ENCODE measurements at places on chromosomes 7 and 10. TPM values are rescaled to one million over a fixed set of nuclear protein-coding genes. Genes with fewer than 3 reads are reported as not detected.

GRCh38 chr10:83023662-83024061, 1115.6 kb upstream of the GHITM start:
- DNase-seq = no peak

- DNase-seq = no peak
Observed at GRCh38 chr10:42974693-42975002, 102.2 kb upstream of the RET start.

DNA sequence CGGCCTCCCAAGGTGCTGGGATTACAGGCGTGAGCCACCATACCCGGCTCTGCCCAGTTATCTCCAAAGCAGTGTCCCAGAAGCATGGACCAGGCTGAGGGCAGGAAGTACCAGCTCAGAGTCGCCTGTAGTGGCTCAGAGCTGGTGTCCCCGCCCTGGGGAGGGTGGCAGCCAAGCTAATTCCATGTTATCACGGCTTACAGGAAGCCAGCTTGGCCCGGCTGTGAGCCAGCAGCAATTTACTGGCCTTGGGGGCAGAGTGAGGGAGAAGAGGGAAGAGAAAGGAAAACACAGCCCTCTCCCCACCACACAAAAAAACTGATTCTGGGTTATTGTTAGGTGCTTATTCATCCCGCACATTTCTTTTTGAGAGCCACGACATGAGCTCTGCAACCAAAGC, 88.1 kb downstream of the HIP1 start:
- DNase-seq = no peak

- DNase-seq = no peak
Observed at GRCh38 chr7:104209063-104209462, 1.2 kb upstream of the ORC5 start.

DNA sequence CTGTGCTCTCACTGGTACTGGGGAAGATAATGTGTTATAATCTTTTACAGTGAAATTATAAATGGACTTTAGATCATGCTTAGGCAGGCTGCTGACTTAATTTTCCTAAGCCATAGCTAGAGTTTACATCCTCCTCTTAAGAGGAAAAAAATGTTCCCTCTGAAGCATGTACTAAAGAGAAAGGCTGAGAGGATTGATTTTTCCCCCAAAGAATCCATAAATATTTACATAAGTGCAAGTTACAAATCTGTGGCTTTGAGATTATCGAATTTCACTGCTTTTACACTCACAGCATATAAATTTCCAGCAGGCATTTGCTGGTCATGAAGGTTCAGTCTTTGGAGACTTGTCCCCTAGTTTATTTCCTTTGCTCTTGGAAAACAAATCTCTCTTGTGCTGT, 43.7 kb downstream of the CREB5 start:
- DNase-seq = no peak

DNA sequence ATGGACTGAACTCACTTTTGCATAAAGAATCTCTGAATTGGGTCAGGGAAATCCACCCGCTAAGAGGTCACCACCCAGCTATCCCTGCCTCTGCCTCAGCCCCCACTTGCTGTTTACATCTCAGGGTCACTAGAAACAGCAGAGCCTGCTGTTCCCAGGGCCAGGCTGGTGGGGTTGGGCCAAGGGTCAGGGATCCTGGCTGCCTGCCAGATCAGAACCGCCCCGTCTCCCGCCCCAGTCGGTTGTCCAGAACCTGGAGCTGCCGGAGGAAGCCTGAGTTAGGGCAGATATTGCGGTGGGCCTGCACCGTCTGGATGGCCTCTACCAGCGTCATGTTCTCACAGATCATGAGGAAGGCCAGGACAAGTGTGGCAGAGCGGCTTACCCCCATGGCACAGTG, 17.0 kb upstream of the SAMD8 start:
- no peak for DNase-seq

DNA sequence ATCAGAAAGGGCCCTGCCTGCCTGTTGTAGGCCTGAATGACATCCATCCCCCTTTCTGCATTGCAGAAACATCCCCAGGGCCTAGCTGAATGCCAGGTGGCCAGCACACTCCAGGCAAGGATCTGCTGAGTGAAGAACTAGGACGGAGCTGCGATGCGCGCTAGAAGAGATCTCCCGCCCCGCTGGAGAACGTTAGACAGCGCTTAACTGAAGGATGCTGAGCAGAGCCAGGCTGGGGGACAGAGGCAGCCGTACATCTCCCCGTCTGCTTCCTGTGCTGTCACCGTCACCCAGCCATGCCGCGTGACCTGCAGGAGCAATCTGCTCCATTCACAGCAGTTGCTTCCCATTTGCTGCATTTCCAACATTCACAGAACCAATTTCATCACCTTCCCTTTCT, 73.3 kb downstream of the FAM53B start:
- DNase-seq = peak; percentile 88

GRCh38 chr10:133258818-133259601, 17.7 kb downstream of the ADAM8 start:
- no peak for DNase-seq

- no peak for DNase-seq
Observed at GRCh38 chr10:1591045-1591444, 146.3 kb downstream of the ADARB2 start.

DNA sequence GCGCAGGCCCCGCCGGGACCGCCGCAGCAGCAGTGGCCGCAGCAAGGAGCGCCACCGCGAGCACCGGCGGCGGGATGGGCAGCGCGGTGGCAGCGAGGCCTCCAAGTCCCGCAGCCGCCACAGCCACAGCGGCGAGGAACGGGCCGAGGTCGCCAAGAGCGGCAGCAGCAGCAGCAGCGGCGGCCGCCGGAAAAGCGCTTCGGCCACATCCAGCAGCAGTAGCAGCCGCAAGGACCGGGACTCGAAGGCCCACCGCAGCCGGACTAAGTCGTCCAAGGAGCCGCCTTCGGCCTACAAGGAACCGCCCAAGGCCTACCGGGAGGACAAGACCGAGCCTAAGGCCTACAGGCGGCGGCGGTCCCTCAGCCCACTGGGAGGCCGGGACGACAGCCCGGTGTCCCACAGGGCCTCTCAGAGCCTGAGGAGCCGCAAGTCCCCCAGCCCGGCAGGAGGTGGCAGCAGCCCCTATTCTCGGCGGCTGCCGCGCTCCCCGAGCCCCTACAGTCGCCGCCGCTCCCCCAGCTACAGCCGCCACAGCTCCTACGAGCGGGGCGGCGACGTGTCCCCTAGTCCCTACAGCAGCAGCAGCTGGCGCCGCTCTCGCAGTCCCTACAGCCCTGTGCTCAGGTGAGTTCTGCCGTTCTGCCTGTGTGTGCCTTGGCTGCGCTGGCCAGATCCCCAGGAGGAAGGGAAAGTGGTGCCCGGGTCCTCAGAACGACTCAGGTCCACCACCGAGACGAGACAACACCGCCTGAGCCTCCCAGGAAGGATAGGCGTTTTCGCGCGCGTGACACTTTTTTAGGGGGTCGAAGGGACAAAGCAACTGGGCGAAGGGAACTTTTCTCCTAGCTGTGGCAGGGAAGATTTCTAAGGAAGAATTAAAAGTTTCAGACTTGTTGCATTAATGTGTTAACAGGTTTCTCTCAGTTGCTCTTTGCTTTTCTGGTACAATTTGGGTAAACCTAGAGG, 1.5 kb downstream of the CDK13 start:
- DNase-seq = peak; percentile 38

GRCh38 chr10:6643962-6644361, 63.9 kb upstream of the PRKCQ start:
- no peak for DNase-seq

- DNase-seq = no peak
Observed at GRCh38 chr10:76729841-76730487, 907.6 kb downstream of the KCNMA1 start.

GRCh38 chr10:52578871-52579405, 193.6 kb downstream of the MBL2 start:
- DNase-seq = no peak

DNA sequence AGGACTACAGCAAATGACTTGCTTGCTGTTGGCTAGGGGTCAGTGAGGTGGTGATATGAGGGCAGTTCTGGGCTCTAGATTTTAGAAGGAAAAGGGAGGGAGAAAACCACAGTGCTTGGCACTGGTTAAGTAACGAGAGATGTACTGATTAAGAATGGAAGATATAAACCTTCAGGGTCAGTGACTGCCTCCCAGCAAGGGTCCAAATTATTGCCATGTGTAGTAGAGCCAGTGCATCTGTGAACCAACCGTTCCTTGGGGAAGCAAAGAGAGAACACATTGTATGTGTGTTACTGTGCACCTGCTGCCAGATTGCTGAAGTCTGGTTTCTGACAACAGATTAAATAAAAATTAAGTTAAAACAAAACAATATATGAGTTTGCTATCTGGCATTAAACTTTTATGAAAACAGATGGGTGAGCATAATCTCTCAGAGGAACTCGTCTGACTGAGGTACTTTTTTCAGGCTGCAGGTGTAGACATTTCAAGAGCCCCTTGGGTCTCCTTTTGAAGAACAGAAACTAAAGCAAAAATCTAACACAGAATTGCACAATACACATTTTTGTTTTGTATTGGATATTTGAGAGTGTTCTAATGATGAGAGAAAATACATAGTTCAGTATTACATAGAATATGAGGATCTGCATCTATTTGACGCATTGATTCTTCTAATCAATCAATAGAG, 1120.6 kb downstream of the SORCS3 start:
- no peak for DNase-seq

GRCh38 chr10:113993489-113993991, 50.1 kb upstream of the ADRB1 start:
- DNase-seq = no peak

- no peak for DNase-seq
Observed at GRCh38 chr10:110409926-110410325, 87.8 kb upstream of the DUSP5 start.

- no peak for DNase-seq
Observed at GRCh38 chr7:119802147-119802546, 470.8 kb upstream of the KCND2 start.

DNA sequence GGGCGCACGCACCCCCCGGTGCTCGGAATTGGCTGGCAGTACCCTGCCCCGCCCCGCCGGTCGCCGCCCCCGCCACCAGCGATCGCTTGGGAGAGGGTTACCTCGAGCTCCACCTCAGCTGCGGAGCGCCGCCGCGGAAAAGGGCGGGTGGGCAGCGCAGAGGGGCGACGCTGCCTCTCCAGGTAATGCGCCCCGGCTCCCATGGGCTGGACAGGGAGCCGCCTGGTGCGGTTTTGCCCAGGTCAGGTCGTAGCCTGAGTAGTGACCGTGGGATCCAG, 1.3 kb downstream of the PFKFB3 start:
- DNase-seq = no peak

DNA sequence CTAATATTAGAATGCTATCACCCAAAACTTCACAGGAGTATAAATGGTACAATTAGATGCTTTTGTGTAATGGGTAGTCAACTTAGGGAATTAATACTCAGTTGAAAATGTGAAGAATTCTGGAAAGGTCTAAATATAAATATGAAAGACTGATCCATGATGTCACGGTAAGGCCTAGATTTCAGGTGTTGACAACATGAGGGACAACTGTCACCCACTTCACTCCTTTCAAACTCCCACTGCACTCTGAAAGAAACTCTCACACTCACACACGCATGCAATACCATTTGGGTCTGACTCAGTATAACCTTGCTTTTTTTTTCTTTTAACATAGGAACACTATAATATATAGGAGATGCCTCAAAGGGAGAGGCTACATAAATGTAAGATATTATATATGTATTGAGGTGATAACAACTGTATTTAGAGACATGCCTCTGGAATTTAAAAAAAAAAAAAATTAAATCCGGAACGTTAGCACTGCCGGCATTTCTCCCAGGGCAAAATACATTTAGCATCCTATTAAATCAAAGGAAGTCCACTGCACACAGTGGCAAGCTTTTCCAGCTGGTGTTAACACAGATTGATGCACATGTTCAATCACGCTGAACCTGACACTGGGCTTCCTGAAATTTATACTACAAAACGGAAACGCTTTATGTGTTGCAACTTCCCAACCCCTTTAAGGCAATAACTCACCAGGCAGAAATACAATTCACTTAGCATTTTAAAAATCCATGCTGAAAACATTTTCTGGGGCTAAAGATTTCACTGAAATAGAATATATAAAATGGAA, 74.9 kb downstream of the RSU1 start:
- DNase-seq = no peak

- no peak for DNase-seq
Observed at GRCh38 chr10:17980846-17981565, 29.3 kb downstream of the SLC39A12 start.

The DNAH11 gene
- total RNA-seq = 0.43 TPM

The GRB10 gene
- total RNA-seq = not detected

The GRM3 gene
- total RNA-seq = not detected

The SCIN gene
- not detected for total RNA-seq

The ENTPD1 gene
- total RNA-seq = not detected

The TUBB8 gene
- total RNA-seq = 1.4 TPM

The AZGP1 gene
- total RNA-seq = not detected

The NPFFR1 gene
- total RNA-seq = not detected

The PROSER2 gene
- 1.3 TPM for total RNA-seq

The TBX20 gene
- not detected for total RNA-seq

The EPHA1 gene
- not detected for total RNA-seq

The NEURL1 gene
- 0.95 TPM for total RNA-seq

The MRLN gene
- total RNA-seq = not detected

The GALNT17 gene
- total RNA-seq = not detected

The GLI3 gene
- not detected for total RNA-seq

The UPK3B gene
- 24.1 TPM for total RNA-seq

The EGR2 gene
- total RNA-seq = not detected

The LRWD1 gene
- total RNA-seq = 75.4 TPM

The EPHB4 gene
- total RNA-seq = 107 TPM

Data from G401 (cell line).